ENCODE measurements at places on chromosomes 1 and 21. TPM values are rescaled to one million over a fixed set of nuclear protein-coding genes. Genes with fewer than 3 reads are reported as not detected.

DNA sequence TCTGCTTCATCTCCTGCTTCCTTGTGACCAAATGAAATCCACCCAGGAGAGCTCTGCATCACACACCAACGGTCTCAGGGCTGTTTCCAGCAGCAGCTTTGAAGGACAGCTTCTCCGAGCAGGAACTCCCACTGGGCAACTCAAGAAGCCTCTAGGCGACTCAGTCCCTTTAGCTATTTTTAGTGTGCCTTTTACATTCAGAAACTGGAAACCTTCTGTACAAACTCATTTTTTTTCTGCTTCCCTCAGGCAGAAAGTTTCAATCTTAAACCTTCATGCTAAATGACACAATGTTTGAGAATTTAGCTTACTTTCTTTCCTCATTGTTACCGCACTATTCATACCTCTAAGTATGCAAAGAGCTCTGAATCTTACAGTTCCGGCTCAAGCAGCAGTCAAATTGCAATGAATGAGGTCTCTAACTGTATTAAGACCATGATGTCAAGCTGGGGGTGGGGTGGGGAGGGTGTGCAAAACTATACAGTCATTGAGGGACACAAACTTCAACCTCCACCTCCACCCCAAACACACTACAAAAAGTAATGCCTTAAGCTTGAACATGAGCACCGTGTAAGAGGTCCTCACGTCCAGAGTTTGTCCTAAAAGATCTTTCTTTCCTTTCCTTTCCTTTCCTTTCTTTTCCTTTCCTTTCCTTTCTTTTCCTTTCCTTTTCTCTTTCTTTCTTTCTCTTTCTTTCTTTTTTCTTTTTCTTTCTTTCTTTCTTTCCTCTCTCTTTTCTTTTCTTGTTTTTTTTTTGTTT lies 16.4 kb upstream of the TARBP1 start:
- no peaks in the 10 kb centered on the region for H3K27me3 ChIP-seq
- H3K36me3 ChIP-seq = no peaks in the 10 kb centered on the region
- H3K4me3 ChIP-seq = peak overlapping the region; percentile 8

The TEX35 gene
- polyA plus RNA-seq = not detected

DNA sequence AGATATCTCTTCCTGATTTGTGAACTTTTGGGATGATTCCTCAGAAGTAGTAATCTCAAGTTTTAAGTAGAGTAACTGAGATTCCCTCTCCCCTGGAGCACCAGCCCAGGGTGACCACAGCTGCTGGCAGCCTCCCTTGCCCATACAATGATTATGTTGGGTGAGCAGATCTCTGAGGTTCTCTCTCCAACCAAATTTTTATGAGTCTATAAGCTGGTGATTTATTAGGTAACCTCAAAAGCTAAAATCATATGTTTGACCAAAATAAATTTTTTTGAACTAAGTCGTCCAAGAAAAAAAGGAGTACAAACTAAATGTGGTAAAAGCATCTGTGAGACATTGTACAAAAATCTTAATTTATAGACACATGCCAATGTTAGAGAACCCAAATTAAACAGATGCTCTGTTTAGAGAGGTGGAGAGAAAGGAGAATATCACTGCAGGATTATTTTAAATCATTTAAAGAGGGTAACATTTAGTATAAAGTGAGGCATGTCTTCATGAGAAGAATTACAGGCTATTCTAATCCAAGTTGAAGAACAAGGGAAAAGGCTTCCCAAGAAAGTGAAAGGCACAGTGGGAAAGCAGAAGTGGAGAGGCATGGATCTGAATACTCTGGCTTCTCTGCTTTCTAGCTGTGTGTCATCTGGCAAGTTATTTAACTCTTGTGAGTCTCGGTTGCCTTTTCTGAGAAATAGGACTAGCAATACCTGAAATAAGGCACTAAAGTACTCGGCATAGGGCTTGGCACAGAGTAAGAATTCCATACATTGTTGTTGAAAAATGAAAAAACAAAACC lies 2.5 kb downstream of the AKNAD1 start:
- no peak for DNase-seq
- no peaks in the 10 kb centered on the region for H3K36me3 ChIP-seq
- H3K27me3 ChIP-seq = peaks cover 5% of the 10 kb centered on the region
- peaks cover 2% of the 10 kb centered on the region for H3K4me1 ChIP-seq
- no peak overlapping the region for H3K27ac ChIP-seq

- peaks cover 12% of the 10 kb centered on the region for H3K4me1 ChIP-seq
- no peak overlapping the region for H3K4me3 ChIP-seq
- no peak overlapping the region for H3K27ac ChIP-seq
- no peaks in the 10 kb centered on the region for H3K36me3 ChIP-seq
- no peak for DNase-seq
Observed at GRCh38 chr1:109761227-109762038, 2.3 kb downstream of the EPS8L3 start.

DNA sequence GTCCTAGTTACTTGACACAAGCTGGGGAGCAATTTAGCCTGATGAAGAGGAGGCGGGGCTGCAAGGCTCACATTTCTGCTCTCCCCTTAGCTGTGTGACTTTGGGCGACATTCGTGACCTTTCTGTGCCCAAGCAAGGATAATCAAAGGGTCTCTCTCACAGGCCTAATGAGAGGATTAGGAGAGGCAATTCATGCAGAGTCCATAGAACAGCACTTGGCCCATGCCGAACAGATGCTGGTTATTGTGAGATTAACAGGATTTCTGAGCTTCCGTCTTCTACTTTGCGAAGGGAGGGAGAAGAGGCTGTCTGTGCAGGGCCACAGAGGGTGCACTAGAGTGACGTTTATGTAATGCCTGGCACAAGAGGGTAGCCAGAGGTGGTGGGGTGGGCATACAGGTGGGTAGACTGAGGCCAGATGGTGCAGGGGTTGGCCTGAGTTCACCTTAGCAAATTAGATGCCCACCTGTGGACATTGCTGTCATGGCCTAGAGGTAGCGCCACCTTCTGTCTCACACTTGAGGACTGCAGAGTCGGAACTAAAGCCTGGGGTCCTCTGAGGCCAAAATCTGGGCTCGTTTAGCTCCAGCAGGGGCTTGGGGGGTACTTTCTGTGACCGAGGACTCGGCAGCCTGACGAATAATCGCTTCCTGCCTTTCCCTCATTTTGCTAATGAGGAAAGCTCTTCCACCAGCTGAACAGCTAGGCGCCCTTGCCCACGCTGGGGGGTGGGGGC lies 18.6 kb downstream of the ACTL8 start:
- no peak overlapping the region for H3K27ac ChIP-seq
- H3K27me3 ChIP-seq = peaks cover 6% of the 10 kb centered on the region
- DNase-seq = no peak
- peaks cover 6% of the 10 kb centered on the region for H3K4me1 ChIP-seq
- no peak overlapping the region for H3K4me3 ChIP-seq

- no peak for DNase-seq
- H3K4me3 ChIP-seq = no peak overlapping the region
- no peaks in the 10 kb centered on the region for H3K4me1 ChIP-seq
- H3K36me3 ChIP-seq = no peaks in the 10 kb centered on the region
- no peak overlapping the region for H3K27ac ChIP-seq
Observed at GRCh38 chr1:160755911-160756848, 17.1 kb downstream of the SLAMF7 start.

- peak overlapping the region; percentile 34 for H3K4me3 ChIP-seq
- peaks cover 9% of the 10 kb centered on the region for H3K4me1 ChIP-seq
- peak; percentile 68 for DNase-seq
- H3K36me3 ChIP-seq = no peaks in the 10 kb centered on the region
Observed at GRCh38 chr1:65001231-65001792, 35.0 kb upstream of the JAK1 start.

The TTC4 gene
- 18.0 TPM for polyA plus RNA-seq

DNA sequence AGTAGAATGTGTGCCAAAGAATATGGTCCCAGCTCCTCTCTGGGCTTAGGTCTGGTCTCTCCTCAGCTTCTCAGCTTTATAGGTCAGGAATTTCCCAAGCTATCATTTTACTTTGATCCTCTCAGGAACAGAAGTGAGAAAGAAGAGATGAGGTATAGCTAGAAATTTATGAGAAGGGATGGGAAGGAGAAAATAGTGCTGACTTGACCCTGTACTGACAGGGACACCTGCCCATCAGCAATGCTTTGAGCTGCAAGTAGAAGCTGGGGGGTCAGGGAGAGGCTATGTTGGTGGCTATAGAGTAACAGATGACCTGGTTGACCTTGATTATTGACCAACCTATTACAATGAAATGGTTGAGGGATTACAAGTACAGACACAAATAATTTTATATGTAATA lies 75.0 kb downstream of the XCL2 start:
- H3K4me1 ChIP-seq = peaks cover 2% of the 10 kb centered on the region
- no peaks in the 10 kb centered on the region for H3K36me3 ChIP-seq
- no peak for DNase-seq
- no peak overlapping the region for H3K27ac ChIP-seq
- no peak overlapping the region for H3K4me3 ChIP-seq
- no peaks in the 10 kb centered on the region for H3K27me3 ChIP-seq

- no peaks in the 10 kb centered on the region for H3K27me3 ChIP-seq
- H3K4me3 ChIP-seq = peak overlapping the region; percentile 71
- H3K36me3 ChIP-seq = peaks cover 24% of the 10 kb centered on the region
- H3K27ac ChIP-seq = peak overlapping the region; percentile 91
Observed at GRCh38 chr1:156080241-156080862, 1.9 kb downstream of the MEX3A start.

All from IMR-90 (cell line).